ENCODE measurements at places on chromosomes 5 and 9. TPM values are rescaled to one million over a fixed set of nuclear protein-coding genes. Genes with fewer than 3 reads are reported as not detected.

DNA sequence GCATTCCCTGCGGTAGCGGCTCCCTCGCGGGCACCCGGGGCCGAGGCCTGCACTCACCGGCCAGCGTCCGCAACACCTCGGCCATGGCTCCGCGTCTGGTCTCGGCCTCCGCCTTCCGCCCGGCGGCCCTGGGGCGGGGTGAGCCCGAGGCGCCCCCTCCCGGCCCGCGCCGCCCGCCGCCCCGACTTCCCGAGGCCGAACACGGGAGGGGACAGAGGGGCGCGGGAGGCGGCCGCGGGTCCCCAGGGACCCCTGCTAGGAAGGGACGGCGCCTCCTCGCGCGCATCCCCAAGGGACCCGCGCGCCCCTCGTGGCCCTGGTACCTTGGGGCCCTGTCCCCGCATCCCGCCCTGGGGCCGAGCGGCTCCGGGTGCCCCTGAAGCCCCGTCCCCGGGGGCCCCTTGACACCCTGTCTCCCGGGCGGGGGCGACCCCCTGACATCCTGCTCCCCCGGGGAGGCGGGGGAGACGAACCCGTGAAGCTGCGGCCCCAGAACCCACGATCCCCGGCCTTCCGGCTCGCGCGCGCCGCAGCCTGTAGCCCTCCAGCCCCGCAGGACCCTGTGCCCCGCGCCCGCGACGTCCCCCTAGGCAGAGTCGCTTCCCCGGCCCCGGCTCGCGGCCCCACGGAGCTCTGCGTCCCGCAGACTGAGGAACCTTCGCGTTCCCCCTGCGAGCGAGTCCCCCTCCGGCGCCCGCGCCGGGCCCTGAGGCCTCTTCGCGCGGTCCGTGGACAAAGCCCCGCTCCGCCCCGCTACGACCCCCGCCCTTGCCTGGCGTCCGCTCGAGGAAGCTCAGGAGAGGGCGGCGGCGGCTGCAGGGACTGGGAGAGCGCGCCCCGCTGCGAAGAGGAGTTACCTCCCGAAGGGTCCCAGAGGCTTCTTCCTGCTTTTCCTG, at the start of gene ABO:
ABO (minus strand) TSS at position 97 of the 896 bp plus-strand sequence.
- no peaks in the 10 kb centered on the region for H3K4me1 ChIP-seq
- DNase-seq: no peak
- H3K4me3 ChIP-seq: no peak within 1 kb of the TSS
- no peak within 1 kb of the TSS for H3K27ac ChIP-seq
- H3K27me3 ChIP-seq: peaks cover 3% of the 10 kb centered on the region
- H3K36me3 ChIP-seq: no peaks in the 10 kb centered on the region

DNA sequence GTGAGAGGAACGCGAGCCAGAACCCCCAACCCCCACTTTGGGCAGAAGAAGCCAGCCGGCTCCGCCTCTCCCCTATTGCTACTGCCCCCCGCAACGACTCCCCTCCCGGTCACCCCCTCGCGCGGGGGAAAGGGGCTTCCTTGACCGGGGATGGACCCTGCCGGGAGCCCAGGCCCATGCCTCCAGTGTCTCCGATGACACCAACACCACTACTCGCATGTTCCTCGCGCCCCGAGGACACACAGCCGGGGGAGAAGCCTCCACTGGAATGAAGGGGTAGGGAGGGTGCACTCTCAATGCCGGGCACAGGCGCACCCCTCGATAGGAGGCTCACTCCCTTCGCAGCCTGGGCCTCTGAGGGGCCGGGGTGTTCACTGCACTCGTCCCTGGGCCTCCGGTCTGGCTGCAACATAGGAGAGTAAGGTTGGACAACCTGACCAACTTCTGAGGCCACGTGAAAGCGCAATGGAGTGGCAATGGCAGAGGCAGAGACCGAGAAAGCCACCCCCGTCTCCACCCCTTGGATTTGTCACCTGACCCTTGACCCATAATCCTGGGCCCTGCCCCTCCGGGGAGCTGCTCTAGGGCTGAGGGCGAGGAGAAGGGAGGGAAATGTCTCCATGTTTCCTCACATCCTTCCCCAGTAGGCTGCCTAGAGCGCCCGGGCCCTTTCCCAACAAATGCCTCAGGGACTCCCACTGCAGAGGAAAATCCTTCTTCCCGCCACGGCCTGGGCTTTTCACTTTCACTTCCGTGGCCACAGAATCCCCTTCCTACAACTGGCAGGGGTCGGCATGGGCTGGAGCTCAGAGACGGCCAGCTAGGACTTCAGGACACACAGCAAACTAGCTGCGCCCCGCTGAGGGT, 1.1 kb upstream of the CNTFR start:
- DNase-seq: peak; percentile 81
- no peaks in the 10 kb centered on the region for H3K4me1 ChIP-seq
- no peak overlapping the region for H3K4me3 ChIP-seq

- H3K36me3 ChIP-seq: no peaks in the 10 kb centered on the region
- no peaks in the 10 kb centered on the region for H3K4me1 ChIP-seq
- H3K4me3 ChIP-seq: peak overlapping the region; percentile 14
- no peak overlapping the region for H3K27ac ChIP-seq
- no peak for DNase-seq
These were observed 17.0 kb upstream of the CRB2 start for GRCh38 chr9:123338710-123339665.

- no peak for DNase-seq
- H3K27ac ChIP-seq: no peak overlapping the region
- no peaks in the 10 kb centered on the region for H3K27me3 ChIP-seq
- no peak overlapping the region for H3K4me3 ChIP-seq
- no peaks in the 10 kb centered on the region for H3K36me3 ChIP-seq
These were observed 513.7 kb upstream of the PTGER4 start for GRCh38 chr5:40165789-40166728.

Gene SLC22A4
- total RNA-seq: 4.6 TPM

Gene ZDHHC21
- 16.3 TPM for total RNA-seq

Data from aorta (tissue), 5 donors.